ENCODE measurements at places on chromosomes 16 and 17. TPM values are rescaled to one million over a fixed set of nuclear protein-coding genes. Genes with fewer than 3 reads are reported as not detected.
A peak's percentile ranks its signal among the peaks of the same experiment; 100 is the strongest.

The TBC1D3C gene
- 0.35 TPM for total RNA-seq

The CRHR1 gene
- 1.5 TPM for total RNA-seq

The HBZ gene
- total RNA-seq: 0.76 TPM

The KRT17 gene
- total RNA-seq: not detected

The ITGAD gene
- not detected for total RNA-seq

The TMEM88 gene
- 38.6 TPM for total RNA-seq

The GNAO1 gene
- 1.6 TPM for total RNA-seq

The CFAP97D1 gene
- total RNA-seq: not detected

The BCL6B gene
- 32.8 TPM for total RNA-seq

The ALDH3A1 gene
- total RNA-seq: 1.7 TPM

- H3K4me3 ChIP-seq: no peak overlapping the region
- H3K36me3 ChIP-seq: no peaks in the 10 kb centered on the region
- no peaks in the 10 kb centered on the region for H3K4me1 ChIP-seq
- no peak for DNase-seq
- no peak overlapping the region for H3K27ac ChIP-seq
Measured at GRCh38 chr16:81752876-81753227, 26.2 kb upstream of the PLCG2 start.

- H3K36me3 ChIP-seq: no peaks in the 10 kb centered on the region
- peaks cover 42% of the 10 kb centered on the region for H3K27me3 ChIP-seq
- DNase-seq: no peak
- H3K27ac ChIP-seq: no peak overlapping the region
- H3K4me3 ChIP-seq: no peak overlapping the region
Measured at GRCh38 chr17:42782166-42783061, 2.0 kb downstream of the WNK4 start.

DNA sequence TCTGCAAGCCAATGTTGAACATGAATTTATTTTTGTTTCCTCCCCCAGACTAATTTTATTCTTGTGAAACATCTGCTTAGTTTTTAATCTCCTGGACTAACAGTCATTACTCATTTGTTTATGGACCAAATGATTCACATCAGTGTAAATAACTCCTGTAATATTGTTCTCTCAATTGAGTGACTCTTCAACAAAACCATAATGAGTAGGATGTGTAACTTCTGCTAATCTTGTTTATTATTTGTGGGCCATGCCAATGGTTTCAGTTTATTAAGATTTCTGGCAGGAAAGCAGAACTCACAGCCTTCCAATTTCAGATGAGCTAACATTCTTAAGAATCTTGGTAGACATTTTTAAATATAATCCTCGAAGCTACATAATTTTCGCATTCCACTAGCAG lies 1216.3 kb upstream of the GOT2 start:
- no peak overlapping the region for H3K27ac ChIP-seq
- DNase-seq: no peak
- H3K4me1 ChIP-seq: no peaks in the 10 kb centered on the region
- H3K4me3 ChIP-seq: no peak overlapping the region

DNA sequence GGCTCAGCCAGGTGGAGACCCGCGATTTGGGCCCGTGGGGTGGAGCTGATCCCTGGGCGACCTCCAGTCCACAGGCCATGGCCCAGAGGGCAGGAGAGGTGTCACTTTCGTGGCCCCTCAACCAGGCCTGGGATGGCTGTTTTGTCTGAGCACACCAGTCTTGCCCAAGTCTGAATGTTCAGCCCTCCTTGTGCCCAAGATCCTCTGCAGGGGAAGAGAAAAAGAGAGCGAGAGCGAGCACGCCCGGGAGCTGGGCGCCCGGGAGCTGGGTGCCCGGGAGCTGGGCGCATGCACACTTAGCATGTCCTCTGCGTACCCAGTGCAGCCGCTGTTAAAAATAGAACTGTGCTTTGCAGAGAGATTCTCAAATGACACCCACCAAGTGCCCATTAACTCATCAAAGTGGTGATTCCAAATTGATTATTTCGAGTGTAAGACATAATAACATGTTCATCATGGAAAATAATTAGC lies 403.3 kb upstream of the TNRC6C start:
- no peaks in the 10 kb centered on the region for H3K4me1 ChIP-seq
- H3K27ac ChIP-seq: no peak overlapping the region
- DNase-seq: no peak
- no peaks in the 10 kb centered on the region for H3K27me3 ChIP-seq
- H3K4me3 ChIP-seq: no peak overlapping the region

GRCh38 chr16:80158766-80159165 lies 382.0 kb upstream of the DYNLRB2 start:
- no peak overlapping the region for H3K4me3 ChIP-seq
- no peaks in the 10 kb centered on the region for H3K4me1 ChIP-seq
- H3K27ac ChIP-seq: no peak overlapping the region
- no peak for DNase-seq
- no peaks in the 10 kb centered on the region for H3K27me3 ChIP-seq
- H3K36me3 ChIP-seq: no peaks in the 10 kb centered on the region

- no peak for DNase-seq
- no peaks in the 10 kb centered on the region for H3K27me3 ChIP-seq
- peak overlapping the region; percentile 62 for H3K27ac ChIP-seq
- H3K36me3 ChIP-seq: no peaks in the 10 kb centered on the region
- H3K4me1 ChIP-seq: no peaks in the 10 kb centered on the region
- no peak overlapping the region for H3K4me3 ChIP-seq
Measured at GRCh38 chr16:25157271-25157875, 45.8 kb downstream of the LCMT1 start.

GRCh38 chr17:76154936-76155845 lies 14.1 kb upstream of the FOXJ1 start:
- no peaks in the 10 kb centered on the region for H3K4me1 ChIP-seq
- H3K36me3 ChIP-seq: no peaks in the 10 kb centered on the region
- no peak for DNase-seq
- H3K4me3 ChIP-seq: no peak overlapping the region
- H3K27me3 ChIP-seq: no peaks in the 10 kb centered on the region
- no peak overlapping the region for H3K27ac ChIP-seq

DNA sequence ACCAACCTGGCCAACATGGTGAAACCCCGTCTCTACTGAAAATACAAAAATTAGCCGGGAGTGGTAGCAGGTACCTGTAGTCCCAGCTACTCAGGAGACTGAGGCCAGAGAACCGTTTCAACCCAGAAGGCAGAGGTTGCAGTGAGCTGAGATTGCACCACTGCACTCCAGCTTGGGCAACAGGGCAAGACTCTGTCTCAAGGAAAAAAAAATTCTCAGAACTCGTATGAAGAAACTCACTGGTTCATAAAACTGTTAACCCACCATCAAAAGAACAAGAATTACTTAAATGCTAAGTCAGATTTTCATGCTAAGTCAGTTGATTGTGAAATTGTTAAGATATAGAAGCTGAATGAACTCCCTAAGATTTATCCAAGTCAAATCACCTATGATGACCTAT lies 31.3 kb downstream of the SLC39A11 start:
- H3K27ac ChIP-seq: no peak overlapping the region
- H3K27me3 ChIP-seq: no peaks in the 10 kb centered on the region
- no peaks in the 10 kb centered on the region for H3K36me3 ChIP-seq

DNA sequence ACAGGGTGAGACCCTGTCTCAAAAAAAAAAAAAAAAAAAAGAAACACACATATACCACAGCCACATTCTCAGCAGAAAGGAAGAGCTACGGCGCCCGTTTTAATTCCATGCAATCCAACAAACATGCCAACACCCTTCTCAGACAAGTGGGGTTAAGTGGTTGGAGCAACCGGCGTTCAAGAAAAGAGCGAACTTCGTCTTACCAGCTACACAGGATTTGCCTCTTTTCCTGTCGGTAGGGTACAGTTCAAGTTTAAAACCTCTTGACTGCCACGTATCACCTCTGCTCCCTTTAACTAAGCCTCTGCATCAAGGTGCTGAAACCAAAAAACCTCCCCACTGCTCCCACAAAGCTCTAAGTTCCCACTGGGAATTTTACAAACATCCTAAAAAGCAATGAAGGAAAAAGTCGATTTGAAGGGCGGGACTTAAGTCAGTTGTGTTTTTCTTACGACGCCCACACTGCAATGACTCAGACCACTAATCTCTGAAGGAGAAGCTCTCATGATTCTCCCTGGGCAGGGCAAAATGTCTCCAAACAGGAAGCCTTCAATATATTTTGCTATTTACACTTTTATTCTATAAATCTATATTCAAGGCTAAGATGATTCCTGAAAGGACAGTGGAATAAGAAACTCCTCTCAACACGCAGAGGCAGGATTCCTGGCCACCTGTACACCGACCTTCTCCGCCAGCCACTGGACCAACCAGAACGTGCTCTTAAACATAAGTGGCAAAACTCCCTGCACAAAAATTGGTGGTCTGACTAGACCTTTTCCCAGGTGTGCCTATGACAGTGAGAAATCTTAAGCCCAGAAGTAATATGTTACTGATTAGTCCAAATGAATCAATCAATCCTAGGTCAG lies 18.8 kb downstream of the SRP68 start:
- no peak overlapping the region for H3K4me3 ChIP-seq
- H3K27me3 ChIP-seq: no peaks in the 10 kb centered on the region
- no peaks in the 10 kb centered on the region for H3K36me3 ChIP-seq

GRCh38 chr17:57518587-57519581 lies 226.2 kb downstream of the CCDC182 start:
- no peak overlapping the region for H3K27ac ChIP-seq
- H3K4me3 ChIP-seq: no peak overlapping the region
- no peak for DNase-seq
- no peaks in the 10 kb centered on the region for H3K36me3 ChIP-seq

DNA sequence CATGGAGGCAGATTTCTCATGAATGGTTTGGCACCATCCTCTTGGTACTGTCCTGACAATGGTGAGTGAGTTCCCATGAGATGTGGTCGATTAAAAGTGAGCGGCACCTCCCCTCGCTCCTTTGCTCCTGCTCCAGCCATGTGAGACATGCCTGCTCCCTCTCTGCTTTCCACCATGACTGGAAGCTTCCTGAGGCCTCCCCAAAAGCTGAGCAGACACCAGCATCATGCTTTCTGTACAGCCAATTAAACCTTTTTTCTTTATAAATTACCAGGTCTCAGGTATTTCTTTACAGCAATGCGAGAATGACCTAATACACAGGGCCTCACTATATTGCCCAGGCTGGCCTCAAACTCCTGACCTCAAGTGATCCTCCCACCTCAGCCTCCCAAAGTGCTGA lies 12.1 kb downstream of the ZNF500 start:
- no peak for DNase-seq
- no peaks in the 10 kb centered on the region for H3K4me1 ChIP-seq
- no peaks in the 10 kb centered on the region for H3K27me3 ChIP-seq
- no peaks in the 10 kb centered on the region for H3K36me3 ChIP-seq
- H3K27ac ChIP-seq: no peak overlapping the region
- H3K4me3 ChIP-seq: no peak overlapping the region

GRCh38 chr17:6948562-6948961 lies 47.3 kb upstream of the ALOX12 start:
- no peaks in the 10 kb centered on the region for H3K36me3 ChIP-seq
- H3K27me3 ChIP-seq: no peaks in the 10 kb centered on the region
- DNase-seq: no peak
- H3K4me1 ChIP-seq: no peaks in the 10 kb centered on the region

DNA sequence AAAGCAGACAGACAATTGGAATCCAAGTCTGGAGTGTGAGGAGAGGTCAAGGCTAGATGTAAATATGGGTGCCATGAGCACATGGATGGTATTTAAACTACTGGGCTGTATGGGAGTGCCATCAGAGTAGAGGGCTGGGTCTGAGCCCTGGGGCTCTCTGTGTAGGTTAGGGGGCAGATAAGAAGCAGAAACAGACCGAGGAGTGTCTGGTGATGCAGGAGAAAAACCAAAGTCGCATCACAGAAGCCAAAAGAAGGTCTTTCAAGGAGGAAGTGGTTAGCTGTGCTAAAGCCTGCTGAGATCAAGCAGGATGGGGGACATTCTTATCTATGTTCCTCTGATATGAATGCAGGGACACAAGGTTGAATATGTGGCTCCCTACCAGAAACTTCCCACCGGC lies 1.9 kb downstream of the TSEN54 start:
- H3K4me1 ChIP-seq: peaks cover 11% of the 10 kb centered on the region
- H3K27ac ChIP-seq: no peak overlapping the region
- H3K27me3 ChIP-seq: no peaks in the 10 kb centered on the region
- DNase-seq: no peak
- H3K4me3 ChIP-seq: no peak overlapping the region

- no peaks in the 10 kb centered on the region for H3K36me3 ChIP-seq
- H3K27me3 ChIP-seq: no peaks in the 10 kb centered on the region
- H3K4me1 ChIP-seq: no peaks in the 10 kb centered on the region
- no peak for DNase-seq
Measured at GRCh38 chr17:51230306-51230705, 29.5 kb downstream of the MBTD1 start.

- peaks cover 11% of the 10 kb centered on the region for H3K4me1 ChIP-seq
- H3K4me3 ChIP-seq: no peak overlapping the region
- H3K36me3 ChIP-seq: no peaks in the 10 kb centered on the region
- no peak for DNase-seq
- H3K27ac ChIP-seq: no peak overlapping the region
Measured at GRCh38 chr16:2486645-2487516, 12.0 kb downstream of the TBC1D24 start.

- H3K27me3 ChIP-seq: no peaks in the 10 kb centered on the region
- no peak overlapping the region for H3K4me3 ChIP-seq
- no peak overlapping the region for H3K27ac ChIP-seq
- no peaks in the 10 kb centered on the region for H3K4me1 ChIP-seq
Measured at GRCh38 chr17:19738073-19738449, 10.0 kb downstream of the ALDH3A1 start.

GRCh38 chr16:79379095-79379494 lies 221.4 kb downstream of the MAF start:
- no peak overlapping the region for H3K27ac ChIP-seq
- no peaks in the 10 kb centered on the region for H3K4me1 ChIP-seq
- no peaks in the 10 kb centered on the region for H3K27me3 ChIP-seq
- no peak for DNase-seq
- H3K36me3 ChIP-seq: no peaks in the 10 kb centered on the region

DNA sequence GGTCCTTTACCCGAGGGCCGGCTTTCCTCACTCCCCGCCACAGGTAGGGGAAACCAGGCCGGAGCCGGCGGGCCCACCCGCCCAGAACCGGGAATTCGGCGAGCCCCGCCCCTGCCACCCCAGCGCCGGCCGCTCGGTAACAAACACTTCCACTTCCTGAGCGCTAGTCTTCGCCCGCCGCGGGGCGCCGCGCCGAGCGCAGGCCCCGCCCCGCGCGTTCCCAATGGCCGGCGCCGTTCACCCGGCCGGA lies 224 bp upstream of the NHERF1 start:
- no peaks in the 10 kb centered on the region for H3K27me3 ChIP-seq
- H3K4me1 ChIP-seq: no peaks in the 10 kb centered on the region
- no peak for DNase-seq
- H3K4me3 ChIP-seq: peak overlapping the region; percentile 26

GRCh38 chr17:80138856-80139426 lies 8.0 kb downstream of the EIF4A3 start:
- H3K27me3 ChIP-seq: no peaks in the 10 kb centered on the region
- no peak for DNase-seq
- no peak overlapping the region for H3K4me3 ChIP-seq
- no peak overlapping the region for H3K27ac ChIP-seq
- no peaks in the 10 kb centered on the region for H3K4me1 ChIP-seq

- no peak overlapping the region for H3K4me3 ChIP-seq
- no peak for DNase-seq
- no peak overlapping the region for H3K27ac ChIP-seq
- H3K27me3 ChIP-seq: no peaks in the 10 kb centered on the region
Measured at GRCh38 chr17:78340183-78340955, 19.5 kb downstream of the SOCS3 start.

- no peaks in the 10 kb centered on the region for H3K27me3 ChIP-seq
- no peaks in the 10 kb centered on the region for H3K36me3 ChIP-seq
- no peak overlapping the region for H3K27ac ChIP-seq
- H3K4me3 ChIP-seq: no peak overlapping the region
- no peaks in the 10 kb centered on the region for H3K4me1 ChIP-seq
Measured at GRCh38 chr17:74515941-74516340, 15.3 kb downstream of the CD300LB start.

GRCh38 chr16:4685776-4686496 lies 7.4 kb upstream of the NUDT16L1 start:
- DNase-seq: no peak
- no peak overlapping the region for H3K27ac ChIP-seq
- H3K4me3 ChIP-seq: no peak overlapping the region
- H3K36me3 ChIP-seq: no peaks in the 10 kb centered on the region
